Naive thymus-derived CD8-positive, alpha-beta T cell (primary cell): ENCODE measurements at places on chromosomes 1 and 21. TPM values are rescaled to one million over a fixed set of nuclear protein-coding genes. Genes with fewer than 3 reads are reported as not detected.

GRCh38 chr1:18009055-18009454, 98.5 kb upstream of the IGSF21 start:
- DNase-seq = no peak

GRCh38 chr1:53505401-53505800, 46.2 kb downstream of the DMRTB1 start:
- DNase-seq = no peak

DNA sequence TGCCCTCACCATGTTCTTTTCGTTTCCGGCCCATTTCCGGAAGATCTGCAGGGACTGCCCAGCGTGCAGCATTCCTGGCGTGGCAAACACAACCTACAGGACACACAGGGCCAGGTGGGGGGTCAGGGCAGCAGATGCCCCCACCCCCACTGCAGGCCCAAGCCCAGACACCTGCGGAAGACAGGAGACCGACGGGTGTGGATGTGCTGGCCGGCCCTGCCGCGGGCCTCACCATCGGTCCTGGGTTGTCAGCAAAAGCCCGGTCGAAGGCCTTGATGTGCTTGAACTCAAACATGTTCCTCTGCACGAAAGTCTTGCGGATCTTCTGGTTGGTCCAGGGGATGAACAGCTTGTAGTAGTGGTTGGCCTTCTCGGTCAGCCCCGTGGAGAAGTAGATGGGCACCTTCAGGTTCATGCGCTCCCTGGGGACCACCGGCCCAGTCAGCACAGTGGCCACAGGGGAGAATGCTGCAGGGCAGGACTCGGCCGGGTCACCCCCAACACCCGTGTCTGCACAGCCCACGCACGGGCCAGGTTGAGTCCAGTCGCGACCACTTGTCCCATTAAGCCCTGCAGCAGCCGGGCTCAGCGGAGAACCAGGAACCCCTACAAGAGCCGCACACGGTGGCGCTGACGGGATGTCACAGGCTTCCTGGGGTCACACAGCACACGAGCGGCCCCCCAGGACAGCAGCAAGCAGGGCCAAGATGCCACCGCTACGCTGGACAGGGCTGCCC, 5.3 kb downstream of the PUSL1 start:
- no peak for DNase-seq

- DNase-seq = no peak
These were observed 61.4 kb upstream of the HTR1D start for GRCh38 chr1:23278717-23279116.

DNA sequence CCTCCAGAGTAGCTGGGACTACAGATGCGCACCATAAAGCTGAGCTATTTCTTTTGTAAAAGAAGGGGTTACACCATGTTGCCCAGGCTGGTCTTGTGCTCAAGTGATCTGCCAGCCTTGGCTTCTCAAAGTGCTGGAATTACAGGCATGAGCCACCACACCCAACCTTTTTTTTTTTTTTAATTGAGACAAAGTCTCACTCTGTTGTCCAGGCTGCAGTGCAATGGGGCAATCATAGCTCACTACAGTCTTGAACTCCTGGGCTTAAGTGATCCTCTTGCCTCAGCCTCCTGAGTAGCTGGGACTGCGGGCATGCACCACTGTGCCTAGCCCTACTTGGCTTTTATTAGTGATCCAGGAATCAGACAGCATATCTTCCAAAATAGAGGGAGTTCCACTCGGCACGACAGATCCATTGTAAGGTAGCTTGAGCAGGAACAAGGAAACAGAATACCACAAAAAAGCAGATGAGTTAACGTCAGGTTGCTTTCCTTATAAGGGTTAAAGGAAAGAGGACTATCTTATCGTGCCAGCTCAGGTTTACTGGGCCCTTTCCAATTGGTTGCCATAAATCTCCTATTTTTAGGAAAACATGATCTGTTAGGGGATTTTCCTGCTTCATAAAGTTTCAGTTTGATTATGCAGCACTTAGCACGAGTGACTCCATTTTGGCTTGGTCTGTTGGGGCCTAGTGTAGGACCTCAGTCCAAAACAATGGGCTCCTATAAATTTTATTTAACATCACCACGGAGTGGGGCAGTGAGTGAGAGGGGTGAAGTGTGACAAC, 45.2 kb downstream of the NENF start:
- no peak for DNase-seq

- DNase-seq = no peak
These were observed 5.1 kb downstream of the LMO4 start for GRCh38 chr1:87333692-87334347.

DNA sequence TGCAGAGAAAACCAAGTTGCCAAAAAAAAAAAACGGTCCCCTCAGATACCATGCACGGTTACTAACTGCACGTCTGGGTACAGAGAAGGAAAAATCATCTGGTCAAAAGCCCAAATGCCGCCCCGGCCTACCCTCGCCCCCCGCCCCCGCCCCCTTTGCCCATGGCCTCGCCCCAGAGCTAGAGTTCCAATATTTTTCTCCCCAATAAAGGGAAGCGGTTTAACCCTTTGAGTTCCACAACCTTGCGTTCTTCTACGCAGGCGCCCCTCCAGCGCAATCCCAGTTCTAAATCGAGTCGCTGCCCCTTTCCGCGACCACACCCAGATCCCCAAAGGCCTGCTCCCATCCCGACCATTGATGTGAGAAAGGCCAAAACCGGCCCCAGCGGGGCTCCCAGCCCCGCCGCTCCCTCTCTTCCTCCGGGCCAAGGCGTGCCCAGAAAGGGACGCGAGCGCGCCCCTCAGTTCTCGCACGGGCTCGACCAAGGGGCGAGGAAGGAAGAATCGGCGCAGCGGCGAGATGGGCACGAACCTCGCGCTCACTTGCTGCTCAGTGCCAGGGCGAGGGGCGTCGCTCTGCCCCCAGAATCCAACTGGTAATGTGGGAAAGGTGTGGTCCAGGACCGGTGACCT, 797 bp downstream of the WDR47 start:
- DNase-seq = peak; percentile 34

DNA sequence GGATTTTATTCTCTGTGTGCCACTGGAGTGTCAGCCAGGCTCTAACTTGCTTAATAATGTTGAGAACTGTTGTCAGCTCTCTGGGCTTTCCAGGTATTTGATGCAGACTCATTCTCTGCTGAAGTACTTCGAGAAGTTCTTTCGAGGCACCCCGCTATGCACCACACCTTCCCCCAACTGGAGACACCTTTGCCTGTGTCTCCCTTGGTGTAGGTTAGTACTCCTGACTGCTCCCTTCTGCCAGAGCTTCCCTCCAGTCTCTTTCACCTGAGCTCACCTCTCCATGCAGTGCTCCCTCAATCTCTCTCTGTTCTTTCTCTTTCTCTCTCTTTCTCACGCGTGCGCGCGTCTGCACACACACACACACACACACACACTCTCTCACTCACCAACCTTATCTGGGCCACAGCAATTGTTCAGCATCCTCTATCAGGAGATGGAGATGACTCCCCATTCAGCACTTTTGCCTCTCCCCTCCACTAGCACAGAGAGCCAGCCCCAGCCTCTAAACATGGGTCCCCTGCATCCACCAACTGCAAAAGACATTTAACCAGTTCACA, 14.0 kb upstream of the MGST3 start:
- no peak for DNase-seq

DNA sequence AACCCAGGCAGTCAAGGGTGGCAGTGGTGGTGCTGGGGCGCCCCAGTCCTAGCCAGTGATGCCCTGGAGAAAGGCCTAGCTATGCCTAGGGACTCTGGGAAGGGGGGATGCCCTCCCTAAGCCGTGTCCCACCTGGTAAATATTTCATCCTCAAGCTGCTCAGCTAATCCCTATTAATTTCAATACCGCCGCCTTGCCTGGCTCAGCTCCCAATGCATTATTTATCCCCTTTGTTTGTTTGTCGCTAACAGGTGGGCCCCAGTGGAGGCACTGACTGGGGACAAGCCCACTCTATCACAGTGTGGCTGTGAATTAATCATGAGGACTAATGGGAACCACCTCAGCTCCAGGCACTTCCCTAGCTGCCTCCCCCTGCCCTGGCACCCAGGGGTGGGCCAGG, 22.5 kb downstream of the DMAP1 start:
- no peak for DNase-seq

- DNase-seq = peak; percentile 38
These were observed 67.2 kb upstream of the RUNX3 start for GRCh38 chr1:24996983-24997893.

Gene NIPAL3
- polyA plus RNA-seq = 89.5 TPM

Gene LAPTM5
- polyA plus RNA-seq = 534 TPM

Gene TENT5C
- 0.19 TPM for polyA plus RNA-seq

Gene PCP4L1
- polyA plus RNA-seq = not detected
